Hindlimb muscle (tissue), 1 donor: ENCODE measurements at places on chromosomes 2 and 18.

GRCh38 chr2:217471319-217471718, 531.5 kb downstream of the TNS1 start:
- DNase-seq: no peak

DNA sequence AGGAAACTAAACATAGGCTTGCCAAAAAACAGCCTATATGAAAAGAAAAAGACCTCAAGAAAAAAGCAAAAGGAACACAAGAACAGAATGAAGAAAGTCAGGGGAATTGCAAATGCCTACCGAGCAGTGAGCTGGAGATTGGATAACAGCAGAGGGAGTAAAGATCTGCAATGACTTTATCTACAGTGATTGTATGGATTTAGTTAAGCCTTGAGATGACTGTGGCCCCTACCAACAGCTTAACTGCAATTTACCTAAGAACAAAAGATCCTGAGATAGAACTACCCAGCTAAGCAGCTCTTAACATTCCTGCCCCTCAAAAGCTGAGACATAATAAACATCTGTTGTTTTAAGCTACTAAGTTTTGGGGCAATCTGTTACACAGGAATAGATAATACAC, 20.5 kb downstream of the LNPK start:
- DNase-seq: no peak

- DNase-seq: no peak
Measured at GRCh38 chr18:76487782-76488181, 7.3 kb downstream of the ZNF516 start.

- no peak for DNase-seq
Measured at GRCh38 chr2:29480426-29480825, 365.2 kb downstream of the CLIP4 start.

DNA sequence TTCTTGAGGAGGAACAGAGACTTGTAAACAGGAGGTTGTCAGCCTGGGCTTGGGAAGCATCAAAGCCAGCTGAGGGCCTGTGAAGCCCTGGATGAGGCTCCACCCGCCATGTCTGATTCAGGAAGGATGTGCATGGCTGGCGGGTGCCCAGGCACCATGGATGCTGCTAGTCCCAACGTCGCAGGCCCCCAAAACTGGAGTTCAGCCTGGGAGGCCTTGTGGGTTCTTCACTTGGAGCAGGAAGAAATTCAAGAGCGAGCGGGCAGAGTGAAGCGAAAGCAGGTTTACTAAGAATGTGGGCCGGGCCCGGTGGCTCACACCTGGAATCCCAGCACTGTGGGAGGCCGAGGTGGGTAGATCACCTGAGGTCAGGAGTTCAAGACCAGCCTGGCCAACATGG, 12.1 kb upstream of the PXDN start:
- no peak for DNase-seq

- DNase-seq: no peak
Measured at GRCh38 chr2:20561637-20562454, 89.1 kb downstream of the HS1BP3 start.

DNA sequence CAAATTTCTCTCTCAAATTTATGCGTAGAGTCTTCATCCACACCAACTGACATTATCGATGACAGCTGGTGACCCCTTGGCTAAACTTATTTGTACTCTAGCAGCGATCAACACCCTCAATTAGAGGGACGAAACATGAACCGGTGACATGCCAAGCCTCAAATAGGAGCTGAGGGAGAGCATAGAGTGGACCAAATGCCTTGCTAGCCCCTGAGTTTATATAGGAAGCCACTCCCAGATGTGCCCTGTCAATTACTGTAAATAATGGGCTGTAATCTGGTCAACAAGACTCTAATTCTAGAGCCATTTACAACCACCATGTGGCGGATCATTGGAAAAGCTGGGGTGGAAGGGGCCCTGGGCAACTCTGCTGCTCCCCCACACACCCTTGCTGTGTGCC, 47.6 kb upstream of the FHL2 start:
- DNase-seq: no peak

- no peak for DNase-seq
Measured at GRCh38 chr2:121377646-121378045, 92.6 kb upstream of the TFCP2L1 start.

DNA sequence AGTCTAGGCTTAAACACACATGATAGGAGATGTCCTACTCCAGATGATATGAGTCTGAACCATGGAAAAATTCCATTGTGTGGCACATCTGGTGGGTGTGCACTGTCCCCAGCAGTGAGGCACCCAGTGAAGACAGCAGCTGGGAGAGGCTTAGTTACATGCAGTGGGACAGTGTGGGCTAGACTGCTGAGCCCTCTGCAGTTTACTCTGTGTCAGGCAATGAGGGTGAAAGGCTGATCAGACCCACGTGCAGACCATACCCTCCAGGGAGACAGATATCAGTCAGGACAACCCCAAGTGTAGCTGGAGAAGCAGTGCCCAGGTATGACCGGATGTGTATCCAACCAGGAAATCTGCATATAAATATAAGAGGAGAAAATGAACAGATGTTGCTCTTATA, 13.4 kb downstream of the IL37 start:
- no peak for DNase-seq

GRCh38 chr2:114843963-114844362, 401.5 kb downstream of the DPP10 start:
- no peak for DNase-seq

DNA sequence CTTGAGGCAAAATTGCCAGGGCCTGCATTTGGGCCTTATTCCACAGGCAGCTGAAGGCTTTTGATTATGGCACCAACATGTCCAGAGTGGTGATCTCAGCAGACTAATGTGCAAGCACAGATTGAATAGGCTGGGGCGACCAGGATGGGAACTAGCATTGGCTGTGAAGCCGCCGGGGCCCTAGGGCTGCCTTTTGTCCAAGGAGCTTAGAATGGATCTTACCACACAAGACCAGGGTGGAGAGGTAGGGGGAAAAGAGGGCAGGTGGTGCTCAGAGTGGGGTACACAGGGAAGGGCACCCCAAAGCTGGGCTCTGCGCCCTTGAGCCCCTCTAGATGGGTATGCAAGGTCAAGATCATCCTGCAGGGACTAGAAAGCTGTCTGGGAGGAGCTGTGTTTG, 23.1 kb downstream of the PSD4 start:
- DNase-seq: no peak

- DNase-seq: peak; percentile 46
Measured at GRCh38 chr18:62324917-62325805, at the start of gene TNFRSF11A. Gene TNFRSF11A (plus strand): TSS chr18:62325310. CDS start chr18:62325353, 43 bp downstream.

GRCh38 chr2:239399921-239400595, 762 bp downstream of the HDAC4 start:
- DNase-seq: no peak

DNA sequence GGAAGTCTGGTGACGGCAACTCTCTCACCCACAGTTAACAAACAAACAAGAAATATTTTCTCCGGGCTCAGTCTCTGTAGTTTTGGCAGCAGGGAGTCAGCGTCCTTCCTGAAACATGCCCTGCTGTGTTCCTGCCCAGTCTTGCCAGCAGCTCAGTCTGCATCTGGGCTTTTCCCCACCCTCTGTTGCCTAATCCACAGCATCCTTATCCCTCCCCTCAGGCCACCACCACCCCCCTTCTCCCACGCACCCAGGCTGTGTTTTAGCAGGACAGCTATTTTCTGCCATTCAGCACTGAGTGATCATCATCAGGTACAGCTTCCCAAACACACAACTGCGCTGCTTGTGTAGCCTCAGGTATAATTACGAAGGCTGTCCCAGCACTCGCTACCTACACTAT, 168.2 kb downstream of the DPP10 start:
- no peak for DNase-seq

GRCh38 chr2:217279556-217279955, 419.7 kb upstream of the TNP1 start:
- no peak for DNase-seq

DNA sequence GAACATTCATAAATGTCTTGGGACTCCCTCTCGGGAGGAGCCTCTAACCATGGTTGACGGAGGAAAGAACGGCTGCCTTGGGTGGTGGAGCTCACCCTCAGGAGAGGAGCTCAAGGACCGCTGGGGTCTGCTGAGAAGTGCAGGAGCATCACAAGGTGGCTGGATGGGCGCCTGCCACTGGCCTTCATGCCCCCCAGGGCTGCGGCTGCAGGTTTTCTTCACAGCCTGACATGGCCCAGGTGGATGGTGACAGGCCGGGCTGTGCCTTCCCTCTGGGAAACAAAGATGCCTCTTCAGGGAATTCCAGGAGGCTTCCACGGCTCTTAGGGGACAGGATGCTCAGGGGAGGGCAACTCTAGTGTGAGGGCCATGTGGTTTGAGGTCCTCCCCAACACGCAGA, 119.5 kb upstream of the PXDN start:
- no peak for DNase-seq

DNA sequence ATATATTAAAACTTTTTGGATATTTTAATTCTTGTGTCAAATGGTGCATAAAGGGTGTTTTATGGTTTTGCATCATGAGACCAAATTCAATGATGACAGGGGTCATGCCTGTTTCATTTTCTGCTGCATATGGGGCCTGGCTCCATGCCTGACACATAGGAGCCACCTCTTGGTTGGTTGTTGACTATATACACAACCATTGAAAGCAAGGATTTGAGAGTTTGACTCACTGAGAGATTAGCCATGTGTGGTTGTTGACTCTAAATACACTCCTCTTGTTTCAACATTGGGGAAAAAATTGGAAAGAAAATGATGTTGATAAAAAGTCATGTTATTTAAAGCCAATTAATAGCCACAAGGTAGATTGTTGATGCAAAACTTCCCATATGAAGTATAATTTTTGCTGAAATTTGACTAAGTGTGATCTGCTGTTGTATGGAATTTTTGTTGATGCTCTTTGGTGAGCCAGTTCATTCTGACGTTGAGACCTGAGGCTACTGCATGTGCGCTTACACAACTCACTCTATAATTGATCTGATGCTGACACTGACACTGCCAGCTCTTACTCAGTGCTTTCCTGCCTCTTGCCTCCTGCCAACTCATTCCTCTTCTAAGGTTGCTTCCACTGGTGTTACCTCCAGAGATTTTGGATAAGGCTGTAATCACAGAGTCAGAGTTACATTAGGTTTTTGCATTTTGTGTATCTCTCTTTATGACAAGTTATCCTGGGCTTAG, 446.2 kb upstream of the SLC14A2 start:
- no peak for DNase-seq

GRCh38 chr2:235911633-235912233, 256.5 kb downstream of the GBX2 start:
- DNase-seq: no peak

DNA sequence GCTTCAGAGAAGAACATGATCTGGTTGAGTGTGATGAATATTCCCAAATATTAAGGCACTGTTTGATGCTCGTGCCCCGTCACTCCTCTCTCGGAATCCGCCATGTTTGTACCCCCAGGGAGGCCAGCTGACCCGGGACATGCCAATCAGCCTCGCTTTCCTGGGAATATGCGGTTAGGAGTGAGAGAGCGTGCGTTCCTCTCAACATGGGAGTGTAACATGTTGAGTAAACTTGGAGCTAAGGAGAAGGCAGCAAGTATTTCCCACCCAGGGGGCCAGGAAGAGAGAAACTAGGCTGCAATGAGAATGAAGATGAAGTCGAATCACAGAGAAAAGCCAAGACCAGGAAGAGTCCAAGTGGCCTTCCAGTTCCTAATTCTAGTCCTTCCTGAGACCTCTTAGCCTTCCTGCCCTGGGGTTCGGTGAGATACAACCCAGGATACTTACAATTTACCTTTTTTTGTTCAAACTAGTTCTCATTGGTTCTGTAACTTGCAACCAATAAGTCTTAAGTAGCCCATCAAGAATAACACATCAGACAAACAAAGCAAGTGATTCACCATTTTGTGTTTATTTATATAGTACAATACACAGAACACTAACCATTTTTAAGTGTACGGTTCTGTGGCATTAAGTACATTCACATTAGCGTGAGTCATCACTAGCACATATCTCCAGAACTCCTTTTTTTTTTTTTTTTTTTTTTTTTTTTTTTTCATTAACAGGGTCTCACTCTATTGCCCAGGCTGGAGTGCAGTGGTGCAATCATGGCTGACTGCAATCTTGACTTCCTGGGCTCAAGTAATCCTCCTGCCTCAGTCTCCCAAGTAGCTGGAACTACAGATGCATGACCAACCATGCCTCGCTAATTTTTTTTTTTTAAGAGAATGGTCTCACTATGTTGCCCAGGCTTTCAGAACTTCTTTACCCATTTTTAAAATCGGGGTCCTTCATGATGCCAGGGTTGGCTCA, 36.4 kb upstream of the SLC1A4 start:
- no peak for DNase-seq

- no peak for DNase-seq
Measured at GRCh38 chr2:67272195-67272594, 124.9 kb upstream of the ETAA1 start.

DNA sequence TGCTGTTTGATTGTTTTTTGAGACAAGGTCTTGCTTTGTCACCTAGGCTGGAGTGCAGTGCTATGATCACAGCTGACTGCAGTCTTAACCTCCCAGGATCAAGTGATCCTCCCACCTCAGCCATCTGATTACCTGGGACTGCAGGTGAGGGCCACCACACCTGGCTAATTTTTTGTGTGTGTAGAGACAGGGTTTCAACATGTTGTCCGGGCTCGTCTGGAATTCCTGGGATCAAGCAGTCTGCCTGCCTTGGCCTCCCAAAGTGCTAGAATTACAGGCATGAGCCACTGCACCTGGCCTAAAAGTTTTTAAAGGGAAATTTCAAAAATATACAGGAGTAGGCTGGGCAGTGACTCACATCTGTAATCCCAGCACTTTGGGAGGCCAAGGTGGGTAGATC, 22.4 kb downstream of the CARF start:
- no peak for DNase-seq

- DNase-seq: no peak
Measured at GRCh38 chr2:1781291-1782080, 37.2 kb upstream of the PXDN start.

DNA sequence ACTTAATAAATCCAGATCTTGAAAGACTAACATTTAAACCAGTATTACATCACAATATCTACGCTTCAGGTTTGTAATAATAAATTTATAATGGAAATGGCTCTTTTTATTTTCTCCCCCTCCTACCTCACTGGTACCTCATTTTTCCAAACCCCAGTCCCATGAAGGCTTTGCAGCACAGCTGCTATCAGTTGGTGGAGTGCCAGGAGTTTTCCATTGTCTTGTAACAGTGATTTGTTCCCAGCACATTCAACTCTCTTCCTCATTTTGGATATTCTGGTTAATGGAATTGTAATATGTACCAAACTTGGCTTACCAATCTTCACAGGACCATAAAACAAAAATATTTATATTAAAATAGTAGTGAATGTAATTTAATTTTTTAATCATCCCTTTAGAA, 91.2 kb downstream of the VRK2 start:
- peak; percentile 9 for DNase-seq

- DNase-seq: no peak
Measured at GRCh38 chr2:8241317-8241716, 440.5 kb upstream of the ID2 start.

DNA sequence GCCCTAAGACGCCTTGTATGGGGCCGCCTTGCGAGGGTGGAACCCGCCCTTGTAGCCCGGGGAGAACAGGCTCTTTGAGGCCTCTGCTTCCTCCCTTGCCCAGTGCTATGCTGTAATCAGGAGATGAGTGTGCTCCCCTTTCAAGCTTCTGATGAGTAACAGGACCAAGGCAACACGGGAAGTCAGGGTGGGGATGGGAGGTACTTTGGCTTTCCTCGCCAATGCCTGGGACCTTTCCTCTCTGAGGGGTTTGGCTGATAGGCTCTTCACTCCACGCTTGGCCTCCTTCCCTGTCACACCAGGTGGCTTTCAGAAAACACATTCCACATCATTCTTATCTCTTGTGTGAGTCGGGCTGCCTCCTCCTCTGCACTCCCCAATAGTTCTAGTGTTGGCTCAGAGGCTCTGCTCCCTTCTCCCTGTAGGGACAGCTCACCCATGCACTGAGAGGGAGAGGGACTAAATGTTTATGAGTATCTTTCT, 223.7 kb upstream of the TRIB2 start:
- no peak for DNase-seq

GRCh38 chr2:58047373-58047935, 848 bp downstream of the VRK2 start:
- no peak for DNase-seq
